ENCODE measurements at places on chromosomes 2 and 18.

GRCh38 chr18:55487997-55488396 is 100.0 kb downstream of the TCF4 start:
- DNase-seq: no peak
- H3K27me3 ChIP-seq: no peaks in the 10 kb centered on the region
- no peaks in the 10 kb centered on the region for H3K4me1 ChIP-seq
- H3K27ac ChIP-seq: no peak overlapping the region
- H3K36me3 ChIP-seq: no peaks in the 10 kb centered on the region

DNA sequence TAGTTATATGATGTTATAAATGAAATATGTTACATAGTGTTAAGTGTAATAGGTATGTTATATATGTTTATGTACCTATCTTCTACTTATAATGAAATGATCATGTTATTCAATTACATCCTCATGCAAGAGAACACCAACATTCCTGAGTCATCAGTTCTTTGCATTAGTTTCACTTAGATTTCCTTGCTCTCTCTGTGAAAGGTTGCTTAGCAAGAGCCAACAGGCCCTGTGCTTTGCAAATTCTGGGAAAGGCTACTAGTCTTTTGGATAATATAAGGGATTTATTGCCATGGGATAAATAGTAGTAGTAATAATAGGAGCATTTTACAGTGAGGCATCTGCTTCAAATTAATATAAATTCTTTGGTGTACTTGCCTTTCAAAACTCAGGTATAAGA is 274.8 kb downstream of the SP3 start:
- no peak overlapping the region for H3K4me3 ChIP-seq
- H3K27ac ChIP-seq: no peak overlapping the region
- H3K27me3 ChIP-seq: no peaks in the 10 kb centered on the region
- no peaks in the 10 kb centered on the region for H3K4me1 ChIP-seq
- DNase-seq: no peak

GRCh38 chr2:221589696-221590095 is 17.6 kb upstream of the EPHA4 start:
- H3K4me1 ChIP-seq: no peaks in the 10 kb centered on the region
- peaks cover 6% of the 10 kb centered on the region for H3K27me3 ChIP-seq
- no peak overlapping the region for H3K27ac ChIP-seq
- H3K36me3 ChIP-seq: no peaks in the 10 kb centered on the region
- no peak for DNase-seq

- no peaks in the 10 kb centered on the region for H3K27me3 ChIP-seq
- no peak overlapping the region for H3K4me3 ChIP-seq
- no peaks in the 10 kb centered on the region for H3K4me1 ChIP-seq
- peaks cover 67% of the 10 kb centered on the region for H3K36me3 ChIP-seq
- DNase-seq: no peak
These were observed 83.2 kb upstream of the DTNB start for GRCh38 chr2:25756536-25756935.

DNA sequence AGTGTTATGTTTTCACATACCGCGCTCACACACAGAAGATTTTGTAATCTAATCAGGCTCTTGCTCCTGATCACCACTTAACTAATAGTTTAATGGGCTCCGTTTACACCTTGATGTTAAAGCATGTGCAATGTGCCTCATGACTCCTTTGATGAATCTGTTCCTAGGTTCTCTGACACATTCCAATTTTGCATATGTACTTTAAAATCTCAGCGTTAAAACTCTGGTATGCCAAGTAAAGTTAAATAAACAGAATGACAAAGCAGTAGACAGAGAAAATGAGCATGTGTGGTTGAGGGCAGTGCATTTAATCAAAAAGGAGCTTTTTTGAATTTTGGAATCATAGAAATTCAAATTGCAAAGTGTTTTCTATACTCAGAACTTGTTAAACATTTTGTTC is 96.4 kb downstream of the TCF4 start:
- H3K27me3 ChIP-seq: no peaks in the 10 kb centered on the region
- no peak overlapping the region for H3K27ac ChIP-seq
- DNase-seq: no peak
- H3K4me1 ChIP-seq: no peaks in the 10 kb centered on the region
- no peak overlapping the region for H3K4me3 ChIP-seq

DNA sequence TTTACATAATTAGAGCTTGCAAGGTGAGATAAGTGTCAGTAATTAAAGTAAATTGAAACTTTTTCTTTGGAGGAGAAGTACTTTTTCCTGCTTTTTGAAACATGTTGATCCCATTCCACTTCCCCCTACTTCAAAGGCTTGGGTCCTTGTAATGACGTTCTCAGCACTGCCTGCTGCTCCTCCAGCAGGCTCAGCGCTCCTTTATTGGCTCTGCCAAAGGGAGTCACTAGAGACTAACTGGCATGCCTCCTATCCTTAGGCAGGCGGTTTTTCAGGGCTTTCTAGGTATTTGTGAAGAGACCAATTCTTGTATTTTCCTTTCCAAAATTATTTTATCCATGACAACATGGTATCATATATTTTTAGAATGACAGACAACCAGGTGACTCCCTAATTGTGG is 43.9 kb upstream of the ACADL start:
- H3K27ac ChIP-seq: no peak overlapping the region
- no peaks in the 10 kb centered on the region for H3K27me3 ChIP-seq
- no peak for DNase-seq

DNA sequence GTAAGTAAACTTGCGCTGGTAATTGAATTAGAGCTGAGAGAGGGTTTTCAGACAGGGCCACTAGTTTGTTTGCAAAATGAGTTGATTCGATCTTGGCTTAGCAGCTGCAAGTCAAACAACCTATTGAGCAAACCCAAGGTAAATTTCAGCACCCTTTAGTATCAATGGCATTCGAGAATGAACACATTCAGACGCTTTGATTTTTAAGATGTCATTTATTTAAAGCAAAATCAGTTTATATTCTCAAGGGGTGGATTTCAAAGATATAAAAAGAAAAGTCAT is 44.2 kb downstream of the TGIF1 start:
- H3K36me3 ChIP-seq: no peaks in the 10 kb centered on the region
- H3K27ac ChIP-seq: no peak overlapping the region
- peaks cover 29% of the 10 kb centered on the region for H3K27me3 ChIP-seq
- H3K4me1 ChIP-seq: no peaks in the 10 kb centered on the region
- no peak for DNase-seq
- H3K4me3 ChIP-seq: no peak overlapping the region

- H3K27me3 ChIP-seq: no peaks in the 10 kb centered on the region
- H3K36me3 ChIP-seq: no peaks in the 10 kb centered on the region
- peaks cover 26% of the 10 kb centered on the region for H3K4me1 ChIP-seq
- peak overlapping the region; percentile 81 for H3K4me3 ChIP-seq
- peak; percentile 47 for DNase-seq
These were observed 107.8 kb downstream of the METTL8 start for GRCh38 chr2:171325886-171326585.

DNA sequence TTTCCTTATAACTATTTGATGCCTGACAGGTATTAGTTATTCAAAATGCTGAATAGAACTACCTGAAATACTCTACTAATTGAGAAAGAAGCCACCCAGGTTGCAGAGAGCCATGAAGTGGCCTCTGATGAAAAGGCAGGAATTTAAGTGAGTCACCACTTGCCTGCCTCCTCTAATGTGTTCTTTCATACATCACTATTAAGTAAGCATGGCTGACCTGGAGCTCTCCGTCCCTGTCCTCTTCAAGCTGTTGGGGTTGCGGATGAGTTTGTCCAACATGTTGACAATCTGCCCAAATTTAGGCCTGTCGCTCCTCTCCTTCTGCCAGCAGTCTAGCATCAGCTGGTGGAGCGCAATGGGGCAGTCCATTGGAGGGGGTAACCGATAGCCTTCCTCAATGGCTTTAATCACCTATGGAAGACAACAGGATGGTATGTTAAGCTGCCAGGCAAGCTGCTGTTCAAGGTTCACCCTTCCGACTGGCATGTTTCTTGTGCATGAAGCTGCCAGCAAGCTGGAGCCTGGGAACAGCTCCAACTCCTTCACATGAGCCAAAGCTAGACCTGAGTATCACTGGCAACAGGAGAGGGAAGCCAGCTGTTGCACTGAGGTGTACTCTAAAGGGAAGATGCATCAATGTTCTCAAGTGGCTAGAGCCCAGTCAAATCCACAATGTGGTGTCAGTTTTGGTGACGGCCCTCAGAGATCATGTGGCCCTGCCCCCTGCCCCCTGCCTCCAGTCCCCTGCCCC is 142.2 kb downstream of the EPHA4 start:
- no peaks in the 10 kb centered on the region for H3K27me3 ChIP-seq
- no peak for DNase-seq
- H3K27ac ChIP-seq: no peak overlapping the region
- no peak overlapping the region for H3K4me3 ChIP-seq
